Cortex of kidney (tissue), 1 donor: ENCODE measurements at places on chromosomes 3 and 15.

DNA sequence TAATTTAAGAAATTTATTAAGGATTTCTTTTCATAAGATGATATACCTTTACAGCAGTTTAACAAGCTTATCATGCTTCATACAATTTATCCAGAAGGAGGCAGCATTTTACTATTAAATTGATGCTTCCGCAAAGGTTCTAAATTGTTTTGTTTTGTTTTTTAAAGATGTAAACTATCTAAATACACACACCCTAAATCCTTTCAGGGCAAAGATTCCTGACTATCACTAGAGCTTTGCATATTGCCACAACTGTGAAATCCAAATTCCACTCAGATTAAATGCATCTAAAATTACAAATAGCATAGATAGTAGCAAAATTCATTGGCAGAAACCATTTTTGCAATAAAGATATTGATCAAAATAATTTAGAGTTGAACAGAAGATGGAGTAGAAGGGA is 44.5 kb upstream of the CCNL1 start:
- DNase-seq: no peak

- no peak for DNase-seq
Observed at GRCh38 chr15:39426552-39427532, 154.0 kb upstream of the THBS1 start.

GRCh38 chr3:40173227-40173721 is 136.2 kb upstream of the EIF1B start:
- no peak for DNase-seq

GRCh38 chr15:79310612-79310984 is 314 bp upstream of the TMED3 start:
- DNase-seq: no peak

DNA sequence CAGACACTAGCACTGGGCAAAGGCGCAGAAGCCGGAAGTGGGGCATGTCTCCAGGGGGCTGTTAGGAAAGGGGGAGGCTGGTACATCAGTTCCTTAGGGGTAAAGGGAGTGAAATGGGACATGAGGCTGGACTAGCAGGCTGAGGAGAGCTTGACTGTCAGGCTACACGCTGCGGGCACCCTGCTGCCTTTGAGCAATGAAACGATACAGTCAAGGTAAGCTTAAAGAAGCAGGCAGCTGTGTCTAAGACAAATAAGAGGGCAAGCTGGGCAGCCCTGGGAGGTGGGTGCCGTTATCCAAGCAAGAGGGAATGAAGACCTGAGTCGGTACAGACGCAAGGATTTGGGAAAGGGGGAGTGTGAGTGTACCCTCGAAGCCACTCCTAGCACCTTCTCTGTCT is 51.0 kb upstream of the DCLK3 start:
- no peak for DNase-seq

- no peak for DNase-seq
Observed at GRCh38 chr3:24539699-24540098, 45.0 kb upstream of the THRB start.

DNA sequence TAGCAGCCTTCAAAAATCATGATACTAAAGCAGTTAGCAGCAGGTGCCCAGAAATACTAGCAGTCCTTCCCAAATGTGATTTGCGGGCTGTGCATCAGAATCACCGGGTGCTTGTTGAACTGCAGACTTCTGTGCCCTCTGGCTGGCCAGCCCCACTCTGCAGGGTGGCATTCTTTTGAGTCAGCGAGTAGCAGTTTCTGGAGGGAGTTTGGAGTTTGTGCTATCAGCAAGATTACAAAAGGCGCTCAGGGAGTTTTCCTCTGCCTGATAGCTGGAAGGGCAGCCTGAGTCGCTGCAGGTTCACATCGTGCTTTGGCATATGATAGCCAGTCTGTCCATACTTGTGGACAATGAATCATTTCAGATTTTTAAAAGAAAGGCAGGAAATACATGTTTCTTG is 57.6 kb downstream of the CLDN11 start:
- no peak for DNase-seq

DNA sequence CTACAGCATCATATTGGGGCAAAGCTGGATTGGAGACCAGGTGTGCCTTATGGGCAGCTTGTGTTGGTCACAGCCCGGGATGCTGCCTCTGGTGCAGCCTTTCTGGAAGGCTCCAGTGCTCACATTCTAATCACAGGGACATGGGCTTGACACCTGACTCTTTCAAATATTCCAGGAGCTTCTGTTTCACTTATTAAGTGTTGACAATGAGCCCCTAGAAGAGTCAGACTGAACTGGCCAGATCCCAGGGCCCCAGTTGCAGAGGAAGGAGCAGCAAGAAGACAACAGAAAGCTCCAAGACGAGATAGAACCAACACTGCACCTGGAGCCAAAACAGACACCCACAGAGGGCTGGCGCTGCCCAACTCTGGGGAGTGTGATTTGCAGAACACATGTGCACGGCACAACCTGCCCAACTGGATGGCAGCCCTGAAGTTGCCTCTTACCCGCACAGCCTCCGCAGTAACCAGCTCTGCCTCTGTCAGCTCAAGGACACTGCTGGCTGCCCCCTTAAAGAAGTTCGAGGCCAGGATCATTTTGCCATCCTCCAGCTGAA is 30.3 kb downstream of the ALDH1L1 start:
- no peak for DNase-seq

DNA sequence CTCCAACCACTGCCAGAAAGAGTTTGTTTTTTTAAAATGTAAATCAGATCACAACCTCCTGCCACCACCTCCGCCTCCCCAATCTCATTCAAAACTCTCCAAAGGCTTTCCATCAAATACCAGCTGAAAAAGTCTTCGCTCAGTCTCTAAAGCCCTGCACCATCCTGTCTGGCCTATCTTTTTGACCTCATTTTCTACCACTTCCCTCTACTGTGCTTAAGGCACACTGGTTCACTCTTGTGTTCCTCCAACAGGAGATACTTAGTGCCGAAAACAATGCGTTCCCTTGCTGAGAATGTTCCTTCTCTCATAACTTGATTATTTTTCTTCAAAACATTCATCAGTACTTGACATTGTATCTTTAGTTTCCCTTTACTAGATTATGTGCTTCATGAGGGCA is 3.5 kb downstream of the BTBD1 start:
- no peak for DNase-seq

- DNase-seq: no peak
Observed at GRCh38 chr3:152626226-152626625, 208.7 kb upstream of the P2RY1 start.
